Karpas-422 (cell line): ENCODE measurements at places on chromosomes 16 and 17.

DNA sequence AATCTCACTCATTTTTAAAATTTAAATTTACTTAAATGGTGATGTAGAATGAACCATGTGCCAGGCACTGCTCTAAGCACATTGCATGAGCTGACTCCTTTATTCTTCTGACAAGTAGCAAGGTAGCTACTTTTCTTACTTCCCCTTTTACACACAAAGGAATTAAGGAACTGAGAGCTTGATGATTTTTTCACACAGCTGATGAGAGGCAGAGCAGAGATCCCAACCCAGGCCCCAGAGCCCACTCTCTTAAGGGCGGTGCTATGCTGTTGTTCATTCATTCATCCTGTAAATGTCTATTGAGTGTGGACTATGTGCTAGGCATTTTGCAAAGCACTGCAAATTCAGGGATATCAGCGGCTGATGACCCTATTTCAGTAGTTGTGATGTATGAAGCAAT is 17.9 kb downstream of the SEC14L5 start:
- peaks cover 18% of the 10 kb centered on the region for H3K4me1 ChIP-seq
- peak; percentile 89 for DNase-seq
- H3K36me3 ChIP-seq = no peaks in the 10 kb centered on the region

DNA sequence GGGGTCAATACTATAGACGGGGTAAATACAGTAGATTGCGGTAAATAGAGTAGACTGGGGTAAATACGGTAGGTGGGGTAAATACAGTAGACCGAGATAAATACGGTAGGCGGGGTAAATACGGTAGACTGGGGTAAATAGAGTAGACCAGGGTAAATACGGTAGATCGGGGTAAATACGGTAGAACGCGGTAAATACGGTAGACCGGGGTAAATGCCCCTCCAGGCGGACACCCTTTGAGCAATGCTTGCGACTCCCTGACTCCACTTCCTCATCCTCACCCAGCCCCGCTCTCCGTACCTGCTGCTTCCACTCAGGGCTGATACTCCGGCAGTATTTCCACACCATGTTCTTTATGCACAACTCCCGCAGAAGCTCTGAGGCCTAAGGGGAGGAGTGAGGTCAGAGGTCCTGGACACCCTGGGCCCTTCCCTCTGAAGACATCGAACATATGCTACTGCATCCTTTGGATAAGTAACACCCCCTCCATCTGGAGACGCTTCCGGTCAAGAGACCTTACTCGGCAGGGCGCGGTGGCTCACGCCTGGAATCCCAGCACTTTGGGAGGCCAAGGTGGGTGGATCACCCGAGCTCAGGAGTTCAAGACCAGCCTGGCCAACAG is 13.3 kb upstream of the CRK start:
- H3K36me3 ChIP-seq = no peaks in the 10 kb centered on the region
- no peak overlapping the region for H3K4me3 ChIP-seq
- peaks cover under 1% of the 10 kb centered on the region for H3K4me1 ChIP-seq
- H3K27ac ChIP-seq = no peak overlapping the region

DNA sequence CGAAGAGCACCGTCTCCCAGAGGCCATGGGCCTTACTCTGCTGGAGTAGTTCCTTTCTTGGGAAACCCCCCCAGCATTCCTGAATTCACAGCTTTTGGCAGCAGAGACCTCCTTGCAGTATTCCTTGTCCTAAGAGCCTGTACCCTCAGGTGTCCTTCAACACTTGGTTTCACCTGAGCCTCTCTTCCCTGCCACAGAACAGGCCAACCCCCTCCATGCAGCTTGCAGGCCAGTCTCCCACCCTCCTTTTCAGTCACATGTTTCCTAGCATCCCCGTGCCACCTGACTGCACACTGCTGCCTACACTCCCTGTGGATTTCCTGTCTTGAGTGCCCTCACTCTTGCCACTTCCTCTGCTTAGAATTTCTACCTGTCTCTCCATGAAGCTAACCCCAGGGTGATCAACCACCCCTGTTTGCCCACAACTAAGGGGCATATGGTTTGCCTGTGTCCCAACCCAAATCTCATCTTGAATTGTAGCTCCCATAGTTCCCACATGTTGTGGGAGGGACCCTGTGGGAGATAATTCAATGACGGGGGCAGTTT is 65.5 kb downstream of the DYNLRB2 start:
- no peaks in the 10 kb centered on the region for H3K4me1 ChIP-seq
- no peak for DNase-seq
- H3K27ac ChIP-seq = no peak overlapping the region
- H3K27me3 ChIP-seq = no peaks in the 10 kb centered on the region
- no peak overlapping the region for H3K4me3 ChIP-seq

GRCh38 chr16:85654251-85655095 is 34.3 kb downstream of the GINS2 start:
- no peak overlapping the region for H3K4me3 ChIP-seq
- no peaks in the 10 kb centered on the region for H3K27me3 ChIP-seq
- peaks cover 17% of the 10 kb centered on the region for H3K4me1 ChIP-seq
- no peak overlapping the region for H3K27ac ChIP-seq

DNA sequence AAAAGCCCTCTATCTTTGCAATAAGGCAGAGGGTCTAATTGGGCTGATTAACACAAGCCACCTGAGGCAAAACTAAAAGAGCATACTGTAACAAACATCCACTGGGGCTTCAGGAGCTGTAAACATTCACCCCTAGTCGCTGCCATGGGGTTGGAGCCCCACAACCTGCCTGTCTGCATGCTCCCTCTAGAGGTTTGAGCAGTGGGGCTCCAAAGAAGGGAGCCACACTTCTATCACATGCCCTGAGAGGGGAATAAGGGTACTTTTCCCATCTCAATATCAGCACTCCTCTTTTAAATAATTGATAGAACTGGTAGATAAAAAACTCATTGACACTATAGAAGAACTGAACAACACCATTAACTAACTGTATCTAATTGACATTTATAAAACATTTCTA is 130.1 kb upstream of the COX10 start:
- no peak for DNase-seq
- no peak overlapping the region for H3K27ac ChIP-seq
- no peaks in the 10 kb centered on the region for H3K36me3 ChIP-seq

DNA sequence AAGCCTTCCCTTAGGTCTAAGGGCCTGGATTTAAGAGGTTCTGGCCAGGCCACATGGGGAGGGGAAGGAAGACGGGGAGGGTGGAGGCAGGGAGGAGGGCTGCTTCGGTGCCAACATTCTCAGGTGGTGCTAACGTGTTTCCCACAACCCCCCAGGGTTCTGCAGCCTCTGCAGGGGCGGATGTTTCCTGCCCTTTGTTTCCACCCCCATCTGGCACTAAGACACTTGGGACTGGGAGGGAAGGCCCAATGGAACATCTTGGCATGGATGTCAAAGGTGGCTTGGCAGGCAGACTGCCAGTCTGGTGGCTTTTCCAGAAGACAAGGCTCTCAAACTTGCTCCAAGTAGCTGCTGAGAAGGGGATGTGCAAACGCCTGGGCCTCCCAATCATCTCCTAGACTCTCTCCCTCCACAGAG is 12.7 kb downstream of the HIC1 start:
- DNase-seq = no peak
- H3K36me3 ChIP-seq = no peaks in the 10 kb centered on the region
- no peaks in the 10 kb centered on the region for H3K27me3 ChIP-seq
- no peak overlapping the region for H3K4me3 ChIP-seq
- peaks cover 46% of the 10 kb centered on the region for H3K4me1 ChIP-seq
- no peak overlapping the region for H3K27ac ChIP-seq

DNA sequence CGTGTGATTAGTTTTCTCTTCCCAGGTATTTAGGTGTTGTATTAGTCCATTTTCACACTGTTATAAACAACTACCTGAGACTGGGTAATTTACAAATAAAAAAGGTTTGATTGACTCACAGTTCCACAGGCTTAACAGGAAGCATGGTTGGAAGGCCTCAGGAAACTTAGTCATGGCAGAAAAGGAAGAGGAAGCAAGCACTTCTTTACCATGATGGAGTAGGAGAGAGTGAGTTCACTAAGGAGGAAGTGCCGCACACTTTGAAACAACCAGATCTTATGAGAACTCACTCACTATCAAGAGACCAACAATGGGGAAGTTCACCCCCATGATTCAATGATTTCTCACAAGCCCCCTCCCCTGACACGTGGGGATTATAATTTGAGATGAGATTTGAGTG is 1343.7 kb upstream of the GOT2 start:
- no peaks in the 10 kb centered on the region for H3K4me1 ChIP-seq
- no peak for DNase-seq
- H3K27me3 ChIP-seq = no peaks in the 10 kb centered on the region
- no peak overlapping the region for H3K4me3 ChIP-seq
- no peaks in the 10 kb centered on the region for H3K36me3 ChIP-seq

DNA sequence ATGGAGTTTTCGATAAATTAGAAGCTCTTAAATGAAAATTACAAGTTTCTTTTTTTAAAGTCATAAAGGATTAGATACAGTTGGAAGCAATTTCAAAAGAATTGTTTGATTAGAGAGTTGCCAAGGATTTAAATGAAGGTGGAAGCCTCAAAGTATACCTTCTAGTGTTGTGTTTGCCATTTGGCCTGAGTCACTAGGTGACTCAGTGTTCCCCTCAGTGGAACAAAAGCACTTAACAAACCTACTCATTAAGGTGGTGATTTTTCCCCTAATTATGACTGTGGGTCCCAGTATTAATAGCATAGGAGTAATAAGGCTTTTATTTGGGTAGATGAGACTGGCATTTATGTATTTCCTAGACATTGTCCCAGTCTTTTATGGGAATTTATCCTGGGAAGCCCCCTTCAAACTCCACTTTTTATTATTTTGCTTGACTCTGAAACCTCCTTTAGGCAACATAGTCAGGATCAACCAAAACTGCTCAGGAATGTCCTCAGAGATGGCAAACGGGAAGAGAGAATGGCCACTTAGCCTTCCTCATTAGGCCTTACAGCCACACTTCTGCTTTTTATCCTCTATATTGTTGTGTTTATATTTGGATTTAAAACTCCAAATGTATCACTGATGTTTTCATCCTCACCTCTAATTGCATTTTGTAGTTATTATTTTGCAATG is 161.0 kb downstream of the FTO start:
- H3K27ac ChIP-seq = peak overlapping the region; percentile 56
- H3K27me3 ChIP-seq = no peaks in the 10 kb centered on the region
- H3K4me1 ChIP-seq = peaks cover 23% of the 10 kb centered on the region
- H3K36me3 ChIP-seq = peaks cover 8% of the 10 kb centered on the region
- no peak overlapping the region for H3K4me3 ChIP-seq
- DNase-seq = no peak

DNA sequence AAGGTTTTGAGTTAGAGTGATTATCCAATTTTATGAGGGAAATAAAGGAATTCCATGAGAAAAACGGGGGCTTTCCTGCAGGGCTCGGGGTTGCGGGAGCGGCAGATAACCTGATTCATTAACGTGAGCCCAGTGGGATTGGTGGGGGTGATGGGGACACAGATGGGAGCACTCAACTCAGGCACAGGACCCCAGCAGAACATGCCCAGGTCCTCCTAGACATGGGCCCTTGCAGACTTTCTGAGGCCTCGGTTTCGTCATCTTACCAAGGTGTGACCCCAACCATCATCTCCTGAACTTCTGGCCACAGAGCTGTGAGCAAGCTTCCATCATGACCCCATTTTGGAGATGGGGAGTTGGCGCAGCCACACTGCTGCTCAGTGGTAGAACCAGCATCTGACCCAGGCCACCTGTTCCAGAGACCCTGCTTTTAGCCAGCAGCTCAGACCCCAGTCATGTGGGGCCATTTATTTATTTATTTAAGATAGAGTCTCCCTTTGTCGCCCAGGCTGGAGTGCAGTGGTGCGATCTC is 22.3 kb downstream of the CARHSP1 start:
- H3K27ac ChIP-seq = no peak overlapping the region
- no peaks in the 10 kb centered on the region for H3K27me3 ChIP-seq
- H3K36me3 ChIP-seq = peaks cover 13% of the 10 kb centered on the region; the same call in 1 of the 2 replicates
- no peak for DNase-seq
- no peaks in the 10 kb centered on the region for H3K4me1 ChIP-seq

- DNase-seq = no peak
- no peaks in the 10 kb centered on the region for H3K27me3 ChIP-seq
- H3K36me3 ChIP-seq = no peaks in the 10 kb centered on the region
- H3K4me3 ChIP-seq = no peak overlapping the region
Observed at GRCh38 chr16:85385463-85386331, 227.4 kb upstream of the GSE1 start.

DNA sequence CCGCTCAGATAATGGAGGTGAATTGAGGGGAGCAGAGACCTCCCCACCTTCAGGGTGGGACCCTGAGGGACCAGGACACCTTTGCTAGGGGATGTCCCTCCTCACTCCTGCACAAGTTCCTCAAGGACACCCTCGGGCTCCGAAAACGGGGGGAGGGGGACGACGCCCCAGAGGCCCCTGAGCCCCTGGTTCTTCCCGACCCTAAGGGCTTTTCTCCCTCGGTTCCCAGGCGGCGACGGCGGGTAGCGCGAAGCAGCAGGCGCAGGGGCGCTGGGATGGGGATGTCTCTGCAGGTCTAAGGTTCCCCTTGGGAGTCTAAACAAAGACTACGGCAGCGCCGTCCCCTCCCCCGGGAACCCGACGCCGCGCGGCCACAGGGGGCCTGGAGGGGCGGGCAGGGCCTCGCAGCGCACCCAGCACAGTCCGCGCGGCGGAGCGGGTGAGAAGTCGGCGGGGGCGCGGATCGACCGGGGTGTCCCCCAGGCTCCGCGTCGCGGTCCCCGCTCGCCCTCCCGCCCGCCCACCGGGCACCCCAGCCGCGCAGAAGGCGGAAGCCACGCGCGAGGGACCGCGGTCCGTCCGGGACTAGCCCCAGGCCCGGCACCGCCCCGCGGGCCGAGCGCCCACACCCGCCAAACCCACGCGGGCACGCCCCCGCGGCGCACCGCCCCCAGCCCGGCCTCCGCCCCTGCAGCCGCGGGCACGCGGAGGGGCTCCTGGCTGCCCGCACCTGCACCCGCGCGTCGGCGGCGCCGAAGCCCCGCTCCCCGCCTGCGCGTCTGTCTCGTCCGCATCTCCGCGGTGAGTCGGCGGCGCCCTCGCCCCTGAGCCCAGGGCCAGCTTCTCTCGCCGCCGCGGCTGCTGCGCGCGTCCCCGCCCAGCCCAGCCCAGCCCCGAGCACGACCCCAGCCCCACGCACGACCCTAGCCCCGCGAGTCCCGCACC is 36.7 kb upstream of the NDRG4 start:
- peak; percentile 77 for DNase-seq
- H3K4me3 ChIP-seq = peak overlapping the region; percentile 74
- H3K4me1 ChIP-seq = peaks cover 20% of the 10 kb centered on the region
- H3K36me3 ChIP-seq = no peaks in the 10 kb centered on the region
- H3K27me3 ChIP-seq = no peaks in the 10 kb centered on the region

DNA sequence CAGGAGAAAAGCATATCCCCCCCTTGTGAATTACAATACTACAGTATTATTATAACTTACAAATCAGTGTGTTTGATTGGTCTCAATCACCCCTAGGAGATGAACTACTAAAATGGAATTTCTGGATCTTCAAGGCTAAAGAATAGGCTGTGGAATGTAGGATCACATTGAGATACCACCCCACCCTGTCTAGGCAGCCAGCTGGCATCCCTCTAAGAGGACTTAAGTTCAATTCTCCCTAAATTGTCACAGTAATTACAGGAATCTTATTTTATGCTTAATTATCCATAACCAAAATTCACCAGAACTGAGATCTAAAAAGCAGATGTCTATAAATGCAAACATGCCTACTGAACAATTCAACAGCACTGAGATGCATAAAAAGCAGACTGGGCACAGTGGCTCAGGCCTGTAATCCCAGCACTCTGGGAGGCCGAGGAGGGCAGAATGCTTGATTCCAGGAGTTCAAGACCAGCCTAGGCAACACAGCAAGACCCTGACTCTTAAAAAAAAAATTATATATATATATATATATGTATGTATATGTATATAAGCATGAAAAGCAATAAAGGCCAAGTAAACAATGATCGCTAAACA is 12.0 kb downstream of the AP1G1 start:
- peaks cover 16% of the 10 kb centered on the region for H3K4me1 ChIP-seq
- no peak overlapping the region for H3K27ac ChIP-seq
- H3K4me3 ChIP-seq = no peak overlapping the region
- no peak for DNase-seq
- peaks cover 12% of the 10 kb centered on the region for H3K36me3 ChIP-seq
- no peaks in the 10 kb centered on the region for H3K27me3 ChIP-seq
